ENCODE measurements at places on chromosomes 2 and 18.

DNA sequence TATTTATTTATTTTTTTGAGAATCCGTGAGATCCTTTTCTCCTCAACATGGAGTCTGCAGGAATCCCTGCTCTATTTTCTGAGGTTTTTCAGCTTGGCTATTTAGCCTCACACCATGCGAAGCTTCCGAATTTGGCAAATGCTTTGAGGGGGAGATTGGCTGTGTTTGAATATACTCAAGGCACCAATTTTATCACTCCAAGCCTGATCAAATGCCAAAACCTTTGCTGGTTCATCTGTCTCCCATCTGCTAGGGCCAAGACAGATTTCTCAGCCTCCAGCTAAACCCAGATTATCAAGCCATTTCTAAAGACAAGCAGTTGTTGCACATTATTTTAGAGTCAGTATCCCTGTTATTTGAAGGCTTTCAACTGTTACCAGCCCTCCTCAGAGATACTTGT, 295.7 kb downstream of the XIRP2 start:
- DNase-seq, result no peak

- no peak for DNase-seq
These were observed 51.4 kb downstream of the SH3BP4 start for GRCh38 chr2:235003096-235003775.

DNA sequence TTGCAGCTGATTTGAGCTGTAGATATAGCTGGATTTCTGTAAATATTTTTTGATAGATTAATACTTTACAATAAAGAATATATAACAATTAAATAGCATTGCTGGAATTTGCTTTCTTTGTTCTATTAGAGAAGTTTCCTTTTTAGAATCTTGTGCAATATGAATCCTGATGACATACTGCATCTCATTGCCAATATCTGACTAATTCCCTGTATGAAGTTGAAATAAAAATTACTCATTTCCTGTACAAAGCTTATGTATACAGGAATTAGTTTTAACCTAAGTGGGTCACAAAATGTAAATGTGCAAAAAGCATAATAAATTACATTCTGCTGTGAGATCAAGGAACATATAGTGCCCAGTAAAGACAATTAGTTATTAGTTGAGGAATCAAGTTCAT, 72.8 kb upstream of the TMEFF2 start:
- no peak for DNase-seq

DNA sequence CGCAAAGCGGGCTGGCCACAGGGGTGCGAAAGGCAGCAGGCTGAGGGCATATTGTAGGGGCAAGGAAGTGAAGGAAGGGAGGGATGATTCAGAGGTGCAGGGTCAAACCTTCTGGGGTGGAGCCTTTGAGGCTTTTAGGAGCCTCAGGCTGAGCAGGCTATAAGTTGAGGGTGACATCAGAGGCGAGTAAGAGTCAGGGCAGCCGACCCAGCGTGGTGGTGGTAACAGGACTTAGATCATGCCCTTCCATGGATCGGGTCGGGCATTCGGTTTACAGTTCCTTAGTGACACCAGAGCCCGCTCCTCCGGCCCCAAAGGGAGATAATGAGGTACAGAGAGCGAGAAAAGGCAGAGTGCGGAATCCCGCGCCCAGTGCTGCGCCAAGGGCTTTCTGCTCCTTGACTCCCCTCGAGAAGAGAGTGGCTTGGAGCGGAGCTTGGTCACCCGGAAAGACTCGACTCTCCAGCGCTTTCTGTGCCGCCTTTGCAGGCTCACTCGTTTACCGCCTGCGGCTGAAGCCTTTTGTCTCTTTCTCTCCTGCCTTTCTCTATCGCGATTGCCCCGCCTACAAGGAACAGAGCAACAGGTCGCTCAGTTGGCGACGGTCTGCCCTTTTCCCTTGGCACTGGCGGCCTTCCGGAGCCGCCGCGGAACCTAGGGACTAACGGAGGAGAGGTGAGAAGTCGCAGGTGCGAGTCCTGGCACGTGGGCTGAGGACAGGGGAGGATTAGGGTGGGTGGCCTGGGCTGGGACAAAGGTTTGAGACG, 720 bp downstream of the LBX2 start:
- peak; percentile 46 for DNase-seq

- DNase-seq, result no peak
These were observed 1008.5 kb upstream of the FANCL start for GRCh38 chr2:59249441-59250306.

GRCh38 chr2:229392196-229392595, 121.1 kb upstream of the PID1 start:
- no peak for DNase-seq

GRCh38 chr2:16487686-16488085, 177.9 kb downstream of the CYRIA start:
- DNase-seq, result no peak

- no peak for DNase-seq
These were observed 37.4 kb upstream of the SLC9A2 start for GRCh38 chr2:102581911-102582310.

DNA sequence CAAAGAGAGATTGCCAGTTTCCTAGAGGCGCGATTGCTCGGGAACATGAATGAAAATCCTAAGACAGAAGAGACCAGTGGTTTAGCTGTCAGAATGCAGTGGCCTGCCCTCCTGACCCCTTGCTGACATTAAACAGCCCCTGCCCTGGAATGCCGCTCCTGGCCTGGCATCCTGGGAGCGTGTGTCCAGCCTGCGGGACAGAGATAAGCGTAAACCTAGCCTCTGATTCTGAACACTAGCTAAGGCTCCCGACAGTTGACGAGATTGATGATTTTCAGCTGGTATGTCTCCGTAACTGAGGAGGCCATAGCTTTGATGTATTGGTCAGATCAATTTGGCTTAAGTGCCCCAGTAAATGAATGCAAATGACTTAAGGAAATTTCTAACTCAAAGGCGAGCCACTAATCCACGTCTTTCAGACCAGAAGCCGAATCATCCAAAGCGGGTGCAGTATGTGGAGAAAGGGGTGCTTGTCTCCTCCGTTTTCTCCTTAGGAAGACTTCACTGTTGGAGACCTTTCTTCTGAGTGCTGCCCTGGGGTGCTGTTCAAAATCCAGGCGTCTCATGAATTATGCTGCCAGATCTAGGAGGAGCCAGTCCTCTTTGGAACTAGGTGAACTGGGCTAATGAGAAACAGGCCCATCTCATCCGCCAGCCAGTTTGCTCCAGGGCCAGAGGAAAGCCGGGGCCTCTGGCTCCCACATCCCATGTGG, 142.5 kb upstream of the L3MBTL4 start:
- no peak for DNase-seq
